ENCODE measurements at places on chromosomes 2 and 18. TPM values are rescaled to one million over a fixed set of nuclear protein-coding genes. Genes with fewer than 3 reads are reported as not detected.

DNA sequence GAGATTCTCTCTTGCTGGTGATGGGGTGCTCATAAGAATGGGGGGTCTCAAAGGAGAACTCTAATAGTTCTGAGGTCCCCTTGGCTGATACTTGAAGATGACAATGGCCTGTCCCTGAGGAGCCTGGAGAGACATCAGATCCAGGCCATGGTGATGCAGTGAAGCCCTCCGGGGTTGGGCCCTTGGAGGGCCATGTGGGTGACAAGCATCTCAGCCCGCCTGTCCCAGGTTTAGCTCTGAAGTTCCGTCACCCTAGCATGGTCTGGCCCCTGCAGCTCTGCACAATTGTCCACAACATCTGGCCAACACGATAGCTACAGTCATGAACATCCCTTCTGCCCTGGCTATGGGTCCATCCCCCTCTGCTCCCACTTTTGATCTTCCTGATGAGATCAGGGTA is 202.8 kb upstream of the HS6ST1 start:
- no peak for DNase-seq

- DNase-seq: no peak
Measured at GRCh38 chr2:112081262-112081661, 26.2 kb downstream of the TMEM87B start.

DNA sequence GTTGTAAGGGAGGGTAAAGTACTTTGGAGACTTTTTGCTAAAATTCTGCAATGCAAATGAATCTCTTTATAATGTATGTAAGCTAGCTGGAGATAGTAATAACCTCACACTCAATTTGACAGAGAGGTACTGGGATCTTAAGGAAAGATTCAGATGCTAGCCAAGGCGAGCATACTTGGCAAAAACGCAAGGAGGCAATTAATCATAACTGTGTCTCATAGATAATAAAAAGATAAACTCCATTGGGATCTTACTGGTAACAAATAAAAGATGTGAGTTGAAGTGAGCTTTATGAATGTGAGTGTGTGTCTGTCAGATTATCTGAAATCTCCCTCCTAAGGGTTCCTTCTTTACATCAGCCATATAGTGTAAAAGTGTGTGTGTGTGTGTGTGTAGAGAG is 533.0 kb downstream of the TMX3 start:
- DNase-seq: no peak

DNA sequence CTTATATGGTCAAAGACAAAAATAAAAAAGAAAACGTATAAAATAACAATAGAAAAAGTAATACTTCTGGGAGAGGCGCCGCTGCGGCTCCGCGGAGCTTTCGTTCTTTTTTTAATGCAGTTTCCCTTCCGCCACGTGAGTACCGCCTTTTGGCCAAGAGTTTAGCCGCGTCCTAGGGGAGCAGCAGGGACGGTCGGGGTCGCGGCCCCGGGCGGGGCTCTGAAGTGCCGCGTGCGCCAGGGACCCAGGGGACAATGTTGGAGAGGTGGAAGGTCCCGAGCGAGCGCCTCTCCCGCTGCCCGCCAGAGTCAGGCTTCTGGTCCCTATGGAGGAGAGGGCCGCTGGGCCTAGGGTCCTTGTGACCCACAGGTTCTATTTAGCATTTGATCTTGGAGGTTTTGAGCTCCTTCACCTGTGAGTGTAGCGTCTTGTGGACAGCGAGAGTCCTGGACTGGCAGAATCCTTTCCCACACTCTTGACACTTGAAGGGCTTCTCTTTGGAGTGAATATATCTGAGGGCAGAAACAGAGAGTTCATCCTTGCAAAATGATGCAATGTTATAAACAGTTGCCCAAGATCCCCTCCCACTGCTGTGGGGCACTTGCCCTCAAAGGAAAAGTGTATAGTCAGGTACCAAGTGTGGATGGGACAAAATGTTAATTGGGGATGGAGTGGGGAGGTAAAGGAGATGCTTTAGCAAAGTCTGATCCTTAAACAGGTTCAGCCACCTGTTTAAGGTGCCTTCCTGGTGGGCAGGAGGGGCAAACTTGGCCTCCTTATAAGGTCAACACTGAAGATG is 6.3 kb downstream of the OSR1 start:
- no peak for DNase-seq

GRCh38 chr2:236516708-236517107 is 52.9 kb upstream of the ACKR3 start:
- no peak for DNase-seq

DNA sequence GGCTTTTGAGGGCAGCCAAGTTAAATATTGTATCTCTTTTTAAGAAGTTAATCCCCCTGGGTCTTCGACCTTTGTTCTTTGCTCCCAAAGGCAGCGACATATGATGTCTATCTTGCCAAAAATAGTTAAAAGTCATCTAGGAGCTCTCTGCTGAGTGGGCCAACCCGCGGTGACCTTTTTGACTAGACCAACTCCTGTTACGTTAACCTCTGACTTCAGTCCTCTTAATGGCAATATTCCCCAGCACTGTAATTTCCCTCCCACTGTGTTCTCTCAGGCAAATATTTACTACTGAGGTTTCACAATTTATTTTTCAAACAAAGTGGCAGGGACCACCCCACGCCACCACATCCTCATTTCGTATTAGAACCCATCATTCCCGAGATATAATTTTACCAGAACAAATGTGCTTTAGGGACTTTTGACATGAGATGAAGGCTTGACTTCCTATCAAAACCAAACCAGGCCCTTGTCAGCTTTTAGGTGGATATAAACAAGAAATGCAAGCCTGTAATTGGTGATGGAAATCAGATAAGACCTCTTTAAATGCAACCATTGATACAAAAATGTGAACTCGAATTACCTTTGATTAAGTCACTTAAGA is 764.7 kb downstream of the SATB2 start:
- no peak for DNase-seq

DNA sequence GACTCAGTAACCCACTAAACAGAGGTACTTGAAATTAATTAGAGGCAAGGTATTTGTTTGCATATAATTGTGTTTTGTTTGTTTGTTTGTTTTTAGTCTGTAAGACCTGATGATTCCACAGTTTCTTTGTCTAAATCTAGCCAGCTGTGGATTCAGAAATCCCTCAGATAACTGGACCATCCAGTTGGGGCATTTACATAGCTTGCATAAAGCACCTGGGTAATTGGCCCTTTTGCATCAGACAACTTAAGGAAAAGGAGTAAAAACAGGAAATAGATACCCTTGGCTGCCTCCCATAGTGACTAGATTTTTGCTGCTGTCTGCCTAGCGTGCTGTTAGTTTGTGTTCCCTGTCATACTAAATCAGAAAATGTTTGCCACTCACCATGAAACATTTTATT is 46.6 kb upstream of the XIRP2 start:
- DNase-seq: no peak

- no peak for DNase-seq
Measured at GRCh38 chr18:5315838-5316237, 20.3 kb upstream of the ZBTB14 start.

DNA sequence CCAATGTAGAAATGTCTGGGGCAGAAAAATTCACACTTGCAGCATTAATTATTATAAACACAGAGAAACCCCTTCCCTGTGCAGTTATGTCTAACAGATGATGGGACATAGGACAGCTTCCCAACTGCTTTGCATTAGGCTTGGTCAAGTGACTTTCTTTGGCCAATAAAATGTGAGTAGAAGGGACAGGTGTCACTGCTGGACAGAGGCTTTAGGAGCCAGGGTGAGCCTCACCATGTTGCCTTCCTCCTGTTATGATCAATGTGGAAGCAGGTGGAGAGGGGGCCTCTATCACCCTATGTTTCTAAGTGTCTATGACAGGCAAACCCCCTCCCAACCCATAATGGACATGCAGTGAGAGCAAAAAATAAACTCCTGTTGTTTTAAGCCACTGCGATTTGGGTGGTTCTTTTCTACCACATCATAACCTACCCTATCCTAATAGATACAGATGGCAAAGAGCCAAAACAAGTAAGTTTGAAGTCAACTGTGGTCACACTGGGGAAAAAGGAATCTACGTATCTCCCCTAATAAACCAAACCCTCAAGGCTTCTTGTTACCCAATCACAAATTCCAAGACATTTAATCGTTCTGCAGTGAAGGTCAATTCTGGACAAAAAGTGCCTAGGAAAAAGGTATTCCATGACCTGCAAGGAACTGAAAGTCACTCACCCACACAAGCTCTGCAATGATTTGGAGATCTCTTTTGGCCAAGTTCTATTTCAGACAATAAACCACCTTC is 28.6 kb upstream of the POU3F3 start:
- no peak for DNase-seq

- no peak for DNase-seq
Measured at GRCh38 chr2:218366621-218367414, 10.2 kb downstream of the CATIP start.

- no peak for DNase-seq
Measured at GRCh38 chr2:55618025-55618274, 528 bp upstream of the PPP4R3B start.

GRCh38 chr2:133045787-133046186 is 375.8 kb upstream of the LYPD1 start:
- DNase-seq: no peak

DNA sequence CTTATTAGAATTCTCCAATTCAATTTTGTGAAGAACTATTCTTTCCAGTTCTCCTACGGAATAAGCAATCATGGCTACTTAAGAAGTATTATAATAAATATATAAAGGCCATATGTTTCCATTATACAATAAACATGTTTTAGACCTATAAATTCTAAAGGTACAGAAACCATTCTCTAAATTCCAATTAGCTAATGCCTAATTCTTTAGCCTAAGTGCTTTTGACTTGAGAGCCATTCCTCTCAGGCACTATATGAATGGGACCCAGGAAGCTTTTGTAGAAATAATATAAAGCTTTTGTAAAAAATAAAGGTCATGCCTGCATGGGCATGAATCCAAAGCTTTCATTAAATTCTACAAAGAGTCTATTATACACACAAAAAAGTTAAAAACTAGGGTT is 161.0 kb upstream of the UNC80 start:
- DNase-seq: no peak

GRCh38 chr2:174444761-174445160 is 42.1 kb downstream of the GPR155 start:
- DNase-seq: no peak

DNA sequence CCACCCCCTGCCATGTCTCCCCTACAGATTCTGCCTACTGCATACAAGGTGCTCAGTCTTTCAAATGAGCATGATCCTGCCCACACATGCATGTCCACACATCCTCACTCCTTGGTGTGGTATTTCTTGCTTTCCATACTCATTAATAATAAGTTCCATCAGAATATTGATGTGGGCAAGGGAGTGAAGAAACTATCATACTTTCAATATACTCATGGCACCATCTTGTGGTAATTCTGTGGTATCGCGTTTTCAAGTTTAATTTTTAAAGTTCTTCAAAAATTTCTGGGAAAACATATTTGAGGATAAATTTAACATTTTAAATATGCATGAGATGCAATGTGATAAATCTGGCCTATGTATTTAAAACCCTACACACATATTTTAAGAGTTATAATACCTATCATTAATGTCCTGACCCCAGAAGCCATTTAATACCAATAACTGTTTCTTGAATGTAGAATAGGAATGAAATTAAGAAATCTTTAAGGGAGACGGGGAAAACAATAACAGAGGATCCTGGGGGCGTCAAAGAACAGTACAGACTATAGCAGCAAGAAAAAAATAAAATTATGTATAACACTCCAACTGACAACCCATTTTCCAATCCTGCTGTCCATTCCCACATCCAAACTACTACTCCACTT is 110.1 kb downstream of the ZNF385B start:
- DNase-seq: no peak

GRCh38 chr2:158034198-158034866 is 67.3 kb upstream of the UPP2 start:
- DNase-seq: no peak

GRCh38 chr2:26173776-26174482 is 1.0 kb downstream of the GAREM2 start:
- DNase-seq: no peak

DNA sequence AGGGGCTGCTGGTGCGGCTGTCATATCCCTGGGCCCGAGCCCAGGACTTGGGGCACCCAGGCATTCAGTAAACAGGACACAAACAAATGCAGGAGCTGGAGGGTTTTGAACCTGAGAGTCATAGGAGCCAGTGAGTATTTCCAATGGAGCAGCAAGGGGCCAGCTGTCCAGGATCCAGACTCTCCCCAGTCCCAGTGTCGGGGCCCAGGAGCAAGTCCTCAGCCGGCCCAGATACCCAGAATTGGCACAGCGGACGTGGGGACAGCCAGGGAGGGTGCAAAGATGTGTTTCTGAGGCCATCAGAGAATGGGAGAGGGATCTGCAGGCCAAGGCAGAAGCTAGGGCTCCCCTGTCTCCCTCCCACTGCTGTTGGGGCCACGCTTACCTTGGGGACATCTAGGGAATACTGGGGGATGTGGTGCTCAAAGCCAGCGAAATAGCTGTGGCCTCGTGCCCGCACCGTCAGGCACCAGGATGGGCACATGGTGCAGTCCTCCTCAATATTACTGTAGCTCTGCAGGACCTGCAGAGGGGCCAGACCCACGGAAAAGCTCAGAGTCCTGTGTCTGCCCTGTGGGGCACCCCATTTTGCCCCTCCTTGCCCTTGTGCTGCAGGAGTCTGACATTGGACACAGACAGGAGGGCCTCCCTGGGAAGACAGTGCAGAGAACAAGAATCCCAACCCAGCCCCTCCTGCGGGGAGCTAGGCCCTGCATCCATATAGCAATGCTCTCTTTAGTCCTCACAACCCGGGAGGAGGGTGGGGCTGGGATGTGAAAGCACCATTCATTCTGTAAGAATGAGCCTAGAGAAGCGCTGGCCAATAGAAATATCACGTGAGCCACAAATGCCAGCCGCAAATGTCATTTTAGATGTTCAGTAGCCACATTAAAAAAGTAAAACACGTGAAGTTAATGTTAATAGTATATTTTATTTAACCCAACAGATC is 15.4 kb downstream of the CFAP65 start:
- no peak for DNase-seq

DNA sequence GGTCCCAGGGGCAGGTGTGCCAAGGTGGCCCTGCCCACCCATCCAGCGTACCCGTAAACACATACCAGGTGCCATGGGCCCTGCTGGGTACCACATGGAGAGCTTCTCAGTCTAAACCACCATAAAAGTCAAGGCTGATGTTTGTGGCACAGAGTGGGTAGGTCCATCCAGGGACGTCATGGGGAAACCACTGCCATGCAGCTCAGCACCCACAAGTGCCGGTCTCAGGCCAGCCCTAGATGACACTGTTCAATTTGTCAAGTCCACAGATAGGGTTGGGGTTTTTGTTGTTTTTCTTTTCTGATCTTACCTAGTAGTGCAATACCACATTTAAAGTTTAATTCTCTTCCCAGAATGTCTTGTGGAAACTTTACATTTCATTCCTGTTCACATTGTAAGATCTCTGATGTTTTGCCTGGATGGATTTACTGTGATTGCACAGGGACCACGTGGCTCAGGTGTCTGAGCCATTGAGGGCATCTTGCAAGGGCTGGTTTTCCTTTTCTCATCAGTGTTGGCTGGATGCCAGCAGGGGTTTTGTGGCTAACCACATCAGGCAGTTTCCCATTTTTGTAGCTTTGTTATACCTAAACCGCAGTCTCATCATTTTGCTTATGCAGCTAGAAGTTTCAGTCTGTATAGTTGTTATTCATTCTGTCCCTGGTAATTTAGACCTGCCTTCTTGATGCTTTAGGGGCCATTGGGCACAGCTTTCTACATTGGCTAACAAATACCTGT is 64.7 kb downstream of the STK25 start:
- DNase-seq: peak; percentile 89

The LRATD1 gene
- not detected for total RNA-seq

The SATB2 gene
- total RNA-seq: 0.09 TPM

The ANKZF1 gene
- 72.4 TPM for total RNA-seq

The TBR1 gene
- not detected for total RNA-seq

The POU3F3 gene
- total RNA-seq: not detected

The RAB31 gene
- total RNA-seq: 1.1 TPM

The DHRS9 gene
- 0.37 TPM for total RNA-seq

The CRYBA2 gene
- not detected for total RNA-seq

The SLC20A1 gene
- 105 TPM for total RNA-seq

The NLRC4 gene
- total RNA-seq: 0.16 TPM

The MARS2 gene
- 27.9 TPM for total RNA-seq
